ENCODE measurements at places on chromosomes 7 and 10. TPM values are rescaled to one million over a fixed set of nuclear protein-coding genes. Genes with fewer than 3 reads are reported as not detected.

CTAGE8 gene
- 1.3 TPM for total RNA-seq

CYP3A4 gene
- not detected for total RNA-seq

PRSS2 gene
- not detected for total RNA-seq

TAF6 gene
- total RNA-seq: 73.1 TPM

ENKUR gene
- 0.33 TPM for total RNA-seq

STEAP2 gene
- 28.9 TPM for total RNA-seq

NSMCE4A gene
- 133 TPM for total RNA-seq

VWDE gene
- total RNA-seq: 2.7 TPM

ANKRD1 gene
- not detected for total RNA-seq

CAV1 gene
- total RNA-seq: 301 TPM

TAS2R41 gene
- not detected for total RNA-seq

NPC1L1 gene
- not detected for total RNA-seq

SYCE1 gene
- 1.0 TPM for total RNA-seq

GRM8 gene
- total RNA-seq: 0.54 TPM

AGBL3 gene
- total RNA-seq: 5.0 TPM

POT1 gene
- 48.4 TPM for total RNA-seq

MLLT10 gene
- 56.8 TPM for total RNA-seq

UPK3BL2 gene
- total RNA-seq: 17.5 TPM

PFKP gene
- 146 TPM for total RNA-seq

CHRM2 gene
- not detected for total RNA-seq

FEZF1 gene
- total RNA-seq: not detected

OR9A2 gene
- not detected for total RNA-seq

TMEM225B gene
- 1.9 TPM for total RNA-seq

TEX47 gene
- 0.40 TPM for total RNA-seq

TBX20 gene
- total RNA-seq: not detected

AKR1B1 gene
- total RNA-seq: 58.0 TPM

SLC16A9 gene
- 38.5 TPM for total RNA-seq

PRR15 gene
- 0.54 TPM for total RNA-seq
